ENCODE measurements at places on chromosomes 11 and 22.

DNA sequence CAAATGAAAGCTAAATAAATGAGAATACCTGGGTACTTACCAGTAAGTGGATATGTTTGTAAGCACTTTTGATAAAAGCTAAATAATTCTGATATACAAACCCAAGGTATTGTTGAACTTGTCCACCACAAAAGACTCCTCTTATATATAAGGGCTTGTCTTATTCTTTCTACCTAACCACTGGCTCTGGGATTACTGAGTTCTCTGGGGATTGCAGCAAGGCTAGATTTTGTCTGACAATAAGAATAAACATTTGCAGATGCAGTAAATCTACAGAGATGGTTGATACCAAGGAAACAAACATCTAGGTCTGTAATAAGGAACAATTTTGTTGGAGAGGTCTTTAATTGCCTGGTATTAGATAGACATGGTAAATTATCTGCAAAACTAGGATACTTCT, at the start of gene OR51A4:
Gene OR51A4 (minus strand): TSS at position 101 of the 400 bp plus-strand sequence. CDS start 505 bp downstream, outside the sequence.
- no peak for DNase-seq

DNA sequence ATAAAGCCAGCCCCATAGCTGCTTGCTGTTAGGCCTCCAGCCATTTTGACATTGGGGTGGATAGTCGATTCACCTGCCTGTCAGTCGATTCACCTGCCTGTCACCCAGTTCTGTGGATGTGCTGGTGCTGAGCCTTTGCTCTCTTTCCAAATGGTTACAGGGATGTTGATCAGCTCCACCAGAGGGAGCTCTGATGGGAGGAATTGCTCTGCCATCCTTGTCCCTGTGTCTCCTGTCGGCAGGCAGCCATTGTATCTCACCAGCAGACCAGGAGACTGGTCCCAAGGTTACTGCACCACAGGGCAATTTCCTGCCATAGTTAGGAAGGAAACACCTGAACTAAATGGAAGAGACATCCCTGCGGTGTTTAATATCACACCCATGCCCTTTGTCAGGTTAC, 6.1 kb downstream of the MPEG1 start:
- DNase-seq, result no peak

GRCh38 chr11:15993345-15993744, 363.0 kb downstream of the SOX6 start:
- no peak for DNase-seq

DNA sequence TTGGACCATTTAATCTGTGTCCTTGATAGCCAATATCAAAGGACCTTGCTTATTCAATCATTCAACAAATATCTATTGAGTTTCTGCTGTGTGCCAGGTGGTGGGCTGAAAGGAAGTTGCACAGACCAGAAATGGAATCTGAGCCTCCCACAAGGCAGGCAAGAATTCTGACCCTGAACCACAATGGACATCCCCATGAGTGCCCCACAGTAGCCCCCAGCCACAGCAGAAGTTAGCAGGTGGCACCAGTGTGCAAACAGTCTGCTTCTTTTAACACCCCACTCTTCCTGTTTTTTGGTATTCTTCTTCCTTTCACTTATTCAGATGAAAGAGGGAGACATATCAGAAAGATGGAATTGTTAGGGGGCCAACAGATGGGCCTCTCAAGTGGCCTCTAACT, 12.2 kb upstream of the SERPING1 start:
- DNase-seq, result no peak

DNA sequence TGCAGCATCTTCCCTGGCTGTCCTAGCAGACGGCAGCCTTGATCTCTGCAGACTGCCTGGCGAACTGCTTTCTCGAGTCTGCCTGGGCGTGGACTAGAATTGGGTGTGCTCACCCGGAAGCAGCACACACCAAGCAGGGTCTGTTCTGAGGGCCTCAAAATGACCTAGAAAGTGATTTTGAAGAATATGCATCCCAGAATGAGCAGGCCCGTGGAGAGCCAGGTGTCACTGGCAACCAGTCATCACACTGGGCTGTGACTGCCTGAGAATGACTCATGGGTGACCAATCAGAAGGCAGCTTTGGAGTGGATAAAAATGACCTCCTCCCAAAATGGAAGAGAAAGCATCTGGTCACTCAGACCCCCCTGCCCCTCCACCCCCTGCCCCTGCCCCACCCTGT, 114.9 kb upstream of the NECTIN1 start:
- no peak for DNase-seq

GRCh38 chr11:19552656-19553260, 159.9 kb upstream of the NAV2 start:
- no peak for DNase-seq

GRCh38 chr11:62124186-62125113, 639 bp downstream of the INCENP start:
- DNase-seq, result no peak

DNA sequence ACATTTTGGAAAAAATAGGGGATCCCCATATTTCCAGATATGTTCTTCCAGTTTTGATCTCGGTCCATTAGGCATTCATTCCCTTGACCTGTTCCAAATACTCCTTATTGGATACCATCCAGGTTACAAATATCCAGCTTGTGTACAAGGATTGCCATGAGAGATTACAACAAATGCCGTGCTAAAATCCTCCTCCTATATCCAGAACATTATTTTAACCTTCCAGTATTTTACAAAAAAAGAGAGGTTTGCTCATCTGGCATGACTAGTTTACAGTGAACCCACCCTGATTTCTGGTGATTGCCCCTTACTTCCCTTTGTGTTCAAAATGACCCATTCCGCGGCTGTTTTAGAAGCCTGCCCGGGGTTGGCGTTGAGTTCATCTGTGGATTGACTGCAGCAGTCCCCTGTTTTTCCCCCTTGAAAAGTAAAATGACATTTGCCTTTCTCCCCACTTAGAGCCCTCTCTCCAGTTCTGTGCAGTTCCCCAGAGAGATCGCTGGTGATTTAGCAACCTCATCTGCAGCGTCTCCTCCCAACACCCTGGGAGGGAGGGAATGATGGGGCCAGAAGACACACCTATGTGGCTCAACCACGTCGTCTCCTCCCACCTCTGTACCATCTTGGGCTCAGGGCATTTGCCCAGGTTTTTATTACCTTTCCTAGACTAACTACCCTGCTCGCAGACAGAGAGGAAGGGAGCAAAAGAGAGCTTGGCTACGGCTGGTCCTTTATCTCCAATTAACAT, 73.6 kb downstream of the DSCAML1 start:
- no peak for DNase-seq

DNA sequence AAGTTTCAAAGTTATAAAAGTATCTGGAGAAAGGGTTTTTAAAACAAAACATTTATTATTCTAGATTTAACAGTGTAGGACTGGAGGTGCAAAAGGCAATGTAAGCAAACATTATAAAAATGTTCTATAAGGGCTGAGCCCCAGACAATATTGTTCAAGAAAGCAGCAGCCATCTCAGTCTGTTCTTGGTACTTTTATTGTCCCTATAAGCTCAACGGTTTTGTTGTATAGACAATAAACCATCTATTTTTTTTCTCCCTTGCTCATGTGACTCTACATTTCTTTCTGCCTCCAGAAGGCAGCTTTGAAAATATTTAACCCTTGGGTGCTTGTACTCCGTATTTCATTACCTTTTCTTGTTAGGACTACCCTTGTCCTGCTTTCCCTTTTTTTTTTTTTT, 25.2 kb upstream of the NXPE2 start:
- DNase-seq, result no peak

DNA sequence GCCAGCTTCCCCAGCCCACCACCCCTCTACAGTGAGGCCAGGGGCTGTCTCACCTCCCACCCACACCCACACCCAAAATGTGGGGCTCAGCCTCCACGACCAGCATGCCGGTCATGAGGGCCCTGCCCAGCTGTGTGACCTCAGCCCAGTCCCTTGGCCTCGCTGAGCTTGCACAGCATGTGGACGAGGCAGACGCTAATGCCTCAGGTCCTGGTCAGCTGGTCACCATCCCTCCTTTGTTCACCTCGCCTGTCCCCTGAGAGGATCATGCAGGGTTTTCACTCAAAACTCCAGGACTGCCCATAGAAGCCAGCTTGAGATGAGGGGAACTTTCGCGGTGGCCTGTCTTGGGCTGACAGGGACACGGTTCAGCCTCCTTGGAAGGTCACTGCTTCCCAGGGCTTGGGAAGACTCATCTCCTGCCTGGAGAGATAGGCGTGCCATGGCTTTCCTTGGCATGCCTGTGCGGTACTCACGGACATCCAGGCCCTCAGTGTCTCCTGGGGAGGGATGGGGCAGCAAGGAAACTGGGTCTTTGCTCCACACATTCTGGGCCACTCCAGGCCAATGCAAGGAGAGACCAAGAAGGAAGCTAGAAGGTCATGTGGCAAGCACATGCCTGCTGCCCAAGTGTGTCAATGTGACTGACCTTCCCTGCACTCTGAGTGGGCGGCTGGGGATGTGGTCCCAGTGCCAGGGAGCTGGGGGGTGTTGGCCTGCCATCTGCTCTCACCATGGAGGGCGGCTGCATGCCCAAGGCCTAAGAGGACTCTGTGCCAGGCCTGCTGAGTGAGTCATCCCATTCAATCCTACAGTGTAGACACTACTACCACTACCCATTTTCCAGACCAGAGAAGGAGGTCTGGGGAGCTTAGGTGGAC, 3.2 kb upstream of the RTN4R start:
- no peak for DNase-seq

DNA sequence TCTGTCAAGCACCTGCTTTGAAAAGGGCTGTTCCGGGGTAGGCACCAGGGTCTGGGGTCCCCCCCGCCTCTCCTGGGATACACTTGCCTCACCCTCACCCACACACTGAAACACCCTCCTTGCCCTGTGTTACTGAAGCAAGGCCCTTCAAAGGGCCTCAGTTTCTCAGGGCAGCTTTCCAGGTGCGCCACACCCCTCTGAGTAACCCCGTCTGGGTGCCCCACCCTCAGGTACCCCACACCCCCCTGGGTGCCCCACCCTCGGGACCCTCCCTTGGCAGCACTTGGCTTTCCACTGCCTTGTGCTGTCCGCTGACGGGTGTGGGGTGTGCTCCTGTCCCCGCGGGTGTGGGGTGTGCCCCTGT, 413.6 kb downstream of the TBC1D22A start:
- no peak for DNase-seq

GRCh38 chr11:72932132-72932570, 117.9 kb downstream of the ATG16L2 start:
- DNase-seq, result no peak

DNA sequence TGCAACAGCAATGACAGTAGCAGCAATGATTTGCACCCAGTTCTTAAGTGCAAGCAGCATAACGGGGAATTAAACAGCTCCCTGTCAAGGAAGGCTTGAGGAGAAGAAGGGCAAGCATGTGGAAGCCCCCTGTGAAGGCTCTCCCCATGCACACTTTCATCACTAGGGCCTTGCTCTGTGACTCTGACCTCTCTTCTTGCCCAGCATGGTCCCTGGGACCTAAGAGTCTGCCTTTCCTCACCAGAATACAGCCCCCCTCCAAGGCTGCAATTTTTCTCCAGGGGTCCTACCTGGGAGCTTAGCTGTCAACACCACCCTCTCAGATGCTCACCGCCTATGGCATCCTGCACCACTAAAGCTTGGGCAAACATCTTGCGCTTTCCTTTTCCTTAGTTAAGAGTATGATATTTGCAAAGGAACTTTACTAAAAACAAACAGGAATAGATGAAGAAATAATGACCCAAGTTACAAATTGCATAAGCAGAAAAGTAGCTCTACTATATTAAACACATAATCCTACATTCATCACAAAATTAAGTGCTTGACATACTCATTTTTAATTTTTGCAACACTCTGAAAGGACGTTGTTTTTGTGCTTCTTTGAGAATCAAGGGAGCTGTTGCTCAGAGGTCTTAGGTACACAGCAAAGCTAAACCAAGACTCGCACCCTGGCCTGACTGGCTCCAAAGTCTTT, 187.6 kb downstream of the ADAMTS15 start:
- DNase-seq, result no peak

DNA sequence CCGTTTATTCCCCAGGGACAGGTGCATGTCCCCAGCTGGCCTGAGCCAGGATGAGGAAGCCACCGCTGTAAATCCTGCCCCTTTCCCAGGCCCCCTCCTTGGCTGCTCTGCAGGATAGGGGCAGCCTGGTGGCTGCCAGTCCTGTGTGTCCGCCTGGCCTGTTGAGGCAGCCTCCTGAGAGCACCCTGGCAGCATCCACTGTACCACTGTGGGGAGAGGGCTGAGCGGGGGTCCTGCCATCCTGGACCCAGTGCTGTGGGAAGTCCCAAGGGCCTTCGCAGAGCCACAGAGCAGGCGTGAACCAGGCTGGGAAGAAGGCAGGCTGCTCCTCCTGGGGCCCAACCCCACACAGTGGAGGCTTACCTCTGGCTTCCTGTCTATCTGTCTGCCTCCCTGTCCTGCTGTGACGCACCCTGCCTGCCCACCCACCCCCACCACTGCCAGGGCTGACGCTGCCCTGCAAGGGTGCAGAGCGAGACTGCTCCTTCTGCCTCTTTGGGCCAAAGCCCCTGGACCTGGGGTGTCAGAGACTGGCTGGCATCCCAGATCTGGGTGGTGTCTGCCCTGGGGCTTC, 8.4 kb downstream of the KCTD17 start:
- DNase-seq, result no peak

DNA sequence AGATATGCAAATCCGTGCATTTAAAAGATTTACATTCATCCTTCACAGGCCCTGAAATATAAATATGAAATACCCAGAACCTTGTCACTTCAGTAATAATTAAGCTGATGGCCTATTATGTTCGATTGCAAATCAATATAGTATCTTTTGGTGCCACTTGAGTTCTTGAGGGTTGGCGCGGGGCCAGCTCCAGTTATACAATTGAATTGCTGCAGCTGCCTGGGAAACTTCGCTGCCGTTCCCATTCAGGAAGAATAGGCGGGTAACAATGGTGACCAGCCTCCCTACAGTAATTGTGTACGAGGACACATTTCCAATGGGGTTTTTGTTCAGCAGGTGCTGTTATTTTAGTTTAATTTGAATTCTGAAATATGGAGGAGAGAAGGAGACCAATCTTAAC, 451.2 kb downstream of the INSC start:
- no peak for DNase-seq

- no peak for DNase-seq
These were observed 44.4 kb downstream of the FAT3 start for GRCh38 chr11:92269021-92269420.

DNA sequence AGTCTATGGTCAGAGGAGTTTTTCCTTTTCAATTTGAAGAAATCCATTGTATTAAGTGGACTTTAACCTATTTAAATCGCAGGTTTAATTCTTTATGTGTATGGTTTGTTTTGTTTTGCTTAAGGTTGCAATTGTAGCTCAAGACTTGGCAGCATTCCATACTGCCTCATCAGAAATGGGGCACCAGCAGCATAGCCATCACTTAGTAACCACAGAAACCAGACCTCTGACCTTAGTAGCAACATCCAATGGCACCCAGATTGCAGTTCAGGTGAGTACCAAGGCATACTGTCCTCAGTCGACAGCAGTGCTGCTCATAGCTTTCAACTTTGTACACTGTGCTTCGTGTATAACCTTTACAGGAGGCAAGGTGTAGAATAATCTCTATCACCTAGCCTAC, 48.4 kb upstream of the WEE1 start:
- no peak for DNase-seq

GRCh38 chr11:38060920-38061319, 1462.9 kb upstream of the RAG2 start:
- no peak for DNase-seq

GRCh38 chr22:32576553-32577253, 102.1 kb downstream of the FBXO7 start:
- DNase-seq, result no peak

- no peak for DNase-seq
These were observed 1.1 kb upstream of the SLC35F2 start for GRCh38 chr11:107859459-107860239.
